ENCODE measurements at places on chromosomes 2 and 18.
A peak's percentile ranks its signal among the peaks of the same experiment; 100 is the strongest.

DNA sequence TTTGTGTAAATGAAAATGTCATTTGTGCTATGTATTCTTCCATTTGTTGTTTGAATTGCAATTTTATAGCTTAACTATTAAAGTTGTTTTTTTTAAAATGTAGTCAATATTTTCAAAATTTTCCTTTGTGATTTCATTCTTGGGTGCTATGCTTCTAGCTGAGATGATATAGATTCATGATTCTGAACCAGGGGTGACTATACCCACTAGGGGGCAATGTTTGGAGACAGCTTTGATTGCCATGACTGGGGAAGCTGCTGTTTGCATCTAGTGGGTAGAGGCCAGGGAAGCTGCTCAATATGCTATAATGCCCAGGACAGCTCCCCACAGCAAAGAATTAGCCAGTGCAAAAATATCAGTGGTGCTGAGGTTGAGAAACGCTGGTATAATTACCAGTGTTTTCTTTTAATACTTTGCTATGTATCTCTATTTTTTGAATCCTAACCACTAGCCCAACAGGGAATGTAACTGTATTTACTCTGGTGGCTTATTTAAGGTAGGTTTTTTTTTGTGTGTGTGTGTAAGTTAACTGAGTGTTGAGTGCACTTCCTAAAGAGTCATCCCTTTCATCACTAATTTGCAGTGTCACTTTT lies 99.7 kb downstream of the MEP1B start:
- DNase-seq, result peak; percentile 84

DNA sequence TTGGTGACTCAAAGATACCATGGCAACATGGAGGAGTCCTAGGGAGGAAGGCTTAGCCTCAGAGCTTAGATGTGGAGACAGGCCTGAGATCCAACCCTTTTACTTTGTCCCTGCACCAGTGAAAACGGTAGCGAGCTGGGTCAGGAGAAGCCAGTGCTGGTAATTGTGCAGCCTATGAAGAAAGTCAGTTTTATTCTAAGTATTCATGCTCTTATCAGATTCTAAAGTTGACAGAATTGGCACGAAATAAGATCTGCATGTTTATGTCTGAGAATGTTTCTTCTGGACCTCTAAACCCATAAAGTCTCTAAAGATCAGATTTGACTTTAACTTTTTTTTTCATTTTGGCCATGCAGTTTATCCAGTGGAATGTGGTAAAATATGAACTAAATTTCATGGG lies 93.8 kb downstream of the SCG2 start:
- no peak for DNase-seq

DNA sequence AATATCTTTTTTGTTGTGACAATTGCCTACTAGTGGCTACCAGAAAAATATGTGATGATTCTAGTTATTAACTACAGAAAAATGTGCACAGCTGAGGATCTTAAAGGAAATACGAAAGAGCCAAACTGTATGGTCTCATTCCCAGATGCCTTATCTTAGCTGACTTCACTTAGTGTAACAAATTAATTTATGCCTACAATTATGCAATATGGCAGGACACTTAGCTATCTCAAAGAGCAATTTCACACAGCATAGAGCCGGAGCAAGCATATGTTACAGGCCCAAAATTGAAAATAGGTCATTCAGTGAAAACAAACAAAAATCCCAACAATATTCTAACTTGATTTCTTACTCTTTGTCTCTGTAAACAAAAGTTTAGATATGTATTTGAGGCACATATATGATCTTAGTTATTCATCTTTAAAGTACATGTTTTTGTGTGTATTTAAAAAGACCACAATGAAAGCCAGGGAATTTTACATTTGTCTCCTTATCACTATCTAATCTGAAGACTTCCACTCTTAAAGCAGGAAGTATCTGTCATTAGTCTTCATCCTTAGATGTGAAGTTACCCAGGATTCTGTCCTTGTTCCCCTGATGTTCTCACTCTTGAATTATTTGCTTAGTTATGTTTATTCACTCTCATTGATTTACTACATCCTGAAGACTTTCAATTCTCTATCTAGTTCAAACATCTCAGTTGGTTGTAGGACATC lies 1579.0 kb upstream of the NXPH2 start:
- DNase-seq, result no peak

DNA sequence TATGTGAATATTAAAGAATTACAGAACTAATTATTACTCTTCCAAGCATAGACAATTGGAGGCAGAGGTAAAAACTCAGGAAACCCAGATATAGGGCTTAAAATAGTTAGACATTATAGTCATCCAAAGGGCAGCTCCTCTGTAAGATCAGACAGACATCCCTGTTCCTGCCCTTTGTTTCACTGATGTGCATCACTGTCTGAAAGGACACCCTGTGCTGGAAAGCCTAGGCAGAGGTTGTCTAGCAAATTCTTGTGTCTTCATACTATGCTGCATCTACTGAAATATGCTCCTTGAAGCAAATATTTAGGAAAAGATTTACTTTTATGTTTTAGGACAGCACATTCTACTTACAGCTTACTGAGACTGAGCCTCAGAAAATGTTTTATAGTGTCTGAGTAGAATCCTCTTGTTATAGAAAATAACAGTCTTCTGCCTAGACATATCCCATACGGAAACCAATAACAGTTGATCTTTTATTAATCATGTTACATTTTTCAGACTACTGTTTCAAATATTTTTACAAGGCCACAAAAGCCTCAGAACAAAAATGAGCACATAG lies 977.3 kb upstream of the CDH2 start:
- DNase-seq, result no peak

DNA sequence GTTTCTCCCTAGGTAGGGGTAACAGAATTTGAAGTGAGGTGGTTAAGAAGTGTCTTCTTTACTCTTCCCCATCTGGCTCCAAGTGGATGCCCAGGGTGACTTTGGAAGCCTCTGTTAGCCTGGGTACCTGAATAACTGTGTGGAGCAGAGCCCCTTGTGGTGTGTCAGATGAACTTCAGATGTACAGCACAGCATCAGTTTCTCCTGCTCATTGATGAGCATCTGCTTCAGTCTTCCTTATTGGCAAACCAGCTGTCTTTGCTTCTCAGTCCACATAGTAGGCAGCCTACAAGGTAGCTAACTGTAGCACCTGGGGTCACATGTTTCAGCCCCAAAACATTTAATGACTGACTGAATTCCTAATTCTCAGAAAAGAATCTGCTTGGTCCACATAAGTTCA lies 56.2 kb upstream of the ATP8B1 start:
- no peak for DNase-seq

DNA sequence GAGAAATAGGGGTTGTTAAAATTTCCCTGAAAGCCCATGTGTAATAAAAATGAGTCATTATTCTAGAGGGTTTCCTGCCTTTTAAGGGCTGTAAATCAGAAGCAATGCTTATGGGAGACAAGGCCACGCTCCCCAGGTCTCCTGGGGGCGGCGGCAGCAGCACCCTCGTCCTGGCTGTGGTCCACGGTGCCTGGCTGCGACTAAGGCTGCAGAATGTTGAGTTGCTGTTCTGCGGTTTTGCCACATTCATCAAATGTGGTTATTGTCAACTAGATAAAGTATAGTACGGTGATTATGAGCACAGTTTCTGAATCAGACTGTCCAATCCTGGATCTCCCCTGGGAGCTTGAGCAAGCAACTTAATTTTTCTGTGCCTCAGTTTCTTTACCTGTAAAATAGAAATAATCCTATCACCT lies 11.9 kb upstream of the AGFG1 start:
- no peak for DNase-seq

DNA sequence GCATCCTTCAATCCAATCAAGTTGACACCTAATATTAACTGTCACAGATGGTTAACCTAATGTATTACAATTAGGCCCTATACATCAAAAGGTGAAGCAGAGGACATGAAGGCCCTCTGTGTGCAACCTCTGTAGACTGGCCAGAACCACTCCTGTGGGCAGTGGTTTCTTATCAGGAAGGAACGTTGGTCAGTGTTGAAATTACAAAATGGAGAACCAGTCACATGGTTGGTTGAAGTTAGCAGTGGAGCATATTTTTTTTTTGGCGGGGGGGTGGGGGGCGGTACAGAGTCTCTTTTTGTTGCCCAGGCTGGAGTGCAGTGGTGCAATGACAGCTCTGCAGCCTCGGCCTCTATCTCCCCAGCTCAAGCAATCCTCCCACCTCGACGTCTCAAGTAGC lies 19.8 kb downstream of the RNU2-63P start:
- no peak for DNase-seq

DNA sequence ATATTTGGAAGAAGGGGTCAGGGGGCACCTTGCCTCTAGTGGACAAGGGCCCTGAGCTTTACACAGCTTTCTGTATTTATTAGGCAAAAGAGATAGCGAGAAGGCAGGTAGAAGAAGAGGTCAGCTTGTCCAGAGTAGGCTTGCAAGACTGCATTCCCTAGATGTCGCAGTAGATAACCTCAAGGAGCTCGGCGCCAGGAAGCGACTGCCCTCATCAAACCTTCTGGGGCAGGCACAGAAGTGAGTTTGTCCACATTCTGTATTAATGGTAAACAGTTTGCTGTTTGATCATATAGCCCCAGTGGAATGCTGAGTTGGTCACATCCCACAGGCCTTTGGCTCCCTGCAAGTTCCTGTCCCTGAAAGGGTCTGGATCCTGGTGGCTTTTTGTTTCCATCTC lies 7.0 kb downstream of the CHCHD5 start:
- no peak for DNase-seq

DNA sequence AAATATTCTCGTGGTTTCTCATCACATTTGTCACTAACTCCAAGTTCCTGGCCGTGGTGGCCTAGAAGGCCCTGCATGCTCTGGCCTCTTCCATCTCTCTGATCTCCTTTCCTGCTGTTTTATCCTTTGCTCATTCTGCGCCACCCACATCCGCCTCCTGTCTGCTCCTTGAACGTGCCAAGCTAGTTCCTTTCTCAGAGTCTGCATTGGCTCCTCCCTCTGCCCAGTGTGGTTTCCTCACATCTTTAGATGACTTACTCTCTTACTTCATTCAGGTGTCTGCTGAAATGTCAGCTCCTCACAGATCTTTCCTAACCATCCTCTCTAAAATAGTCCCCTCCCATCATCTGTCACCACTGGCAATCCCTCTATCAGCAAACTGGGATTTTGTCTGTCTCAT lies 158.6 kb upstream of the RBMS1 start:
- no peak for DNase-seq

DNA sequence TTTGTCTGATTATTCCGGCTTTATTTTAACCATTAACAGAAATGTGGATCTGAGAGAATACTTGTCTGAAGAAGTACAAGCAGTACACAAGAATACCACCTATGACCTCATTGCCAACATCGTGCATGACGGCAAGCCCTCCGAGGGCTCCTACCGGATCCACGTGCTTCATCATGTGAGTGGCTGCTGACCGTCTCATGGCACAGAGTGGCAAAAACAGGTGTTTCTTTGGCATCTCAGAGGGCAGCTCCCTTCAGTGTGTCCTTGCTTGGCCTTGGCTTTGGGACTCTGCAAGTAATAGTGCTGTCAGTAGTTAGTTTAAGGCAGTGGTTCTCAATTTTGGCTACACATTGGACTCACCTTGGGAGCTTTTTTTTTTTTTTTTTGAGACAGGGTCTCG lies 23.1 kb downstream of the SFTPB start:
- no peak for DNase-seq

Measured in pons (tissue), 1 donor.